Karpas-422 (cell line): ENCODE measurements at places on chromosomes 4 and X.

- no peaks in the 10 kb centered on the region for H3K27me3 ChIP-seq
- no peak overlapping the region for H3K27ac ChIP-seq
Observed at GRCh38 chr4:158446106-158446505, 75.6 kb upstream of the RXFP1 start.

- DNase-seq = no peak
- no peak overlapping the region for H3K27ac ChIP-seq
- H3K27me3 ChIP-seq = no peaks in the 10 kb centered on the region
- H3K4me1 ChIP-seq = no peaks in the 10 kb centered on the region
- no peaks in the 10 kb centered on the region for H3K36me3 ChIP-seq
Observed at GRCh38 chr4:80101071-80101791, 28.2 kb upstream of the ANTXR2 start.

GRCh38 chr4:152626790-152627189, 53.0 kb downstream of the TMEM154 start:
- H3K4me3 ChIP-seq = no peak overlapping the region
- H3K36me3 ChIP-seq = no peaks in the 10 kb centered on the region
- no peak for DNase-seq
- no peaks in the 10 kb centered on the region for H3K27me3 ChIP-seq

- DNase-seq = no peak
- no peaks in the 10 kb centered on the region for H3K4me1 ChIP-seq
- H3K27me3 ChIP-seq = no peaks in the 10 kb centered on the region; the same call in 1 of the 2 replicates
- H3K4me3 ChIP-seq = no peak overlapping the region
- no peaks in the 10 kb centered on the region for H3K36me3 ChIP-seq
- no peak overlapping the region for H3K27ac ChIP-seq
Observed at GRCh38 chrX:31190221-31190975, 118.6 kb upstream of the FTHL17 start.

GRCh38 chr4:73311428-73311827, 52.8 kb upstream of the ANKRD17 start:
- H3K27me3 ChIP-seq = no peaks in the 10 kb centered on the region
- no peaks in the 10 kb centered on the region for H3K36me3 ChIP-seq
- H3K4me3 ChIP-seq = no peak overlapping the region
- peak; percentile 60 for DNase-seq
- H3K27ac ChIP-seq = no peak overlapping the region

GRCh38 chrX:71251466-71251973, 2.4 kb downstream of the ZMYM3 start:
- no peak overlapping the region for H3K27ac ChIP-seq
- H3K27me3 ChIP-seq = no peaks in the 10 kb centered on the region
- H3K4me3 ChIP-seq = no peak overlapping the region
- DNase-seq = no peak
- H3K36me3 ChIP-seq = no peaks in the 10 kb centered on the region

DNA sequence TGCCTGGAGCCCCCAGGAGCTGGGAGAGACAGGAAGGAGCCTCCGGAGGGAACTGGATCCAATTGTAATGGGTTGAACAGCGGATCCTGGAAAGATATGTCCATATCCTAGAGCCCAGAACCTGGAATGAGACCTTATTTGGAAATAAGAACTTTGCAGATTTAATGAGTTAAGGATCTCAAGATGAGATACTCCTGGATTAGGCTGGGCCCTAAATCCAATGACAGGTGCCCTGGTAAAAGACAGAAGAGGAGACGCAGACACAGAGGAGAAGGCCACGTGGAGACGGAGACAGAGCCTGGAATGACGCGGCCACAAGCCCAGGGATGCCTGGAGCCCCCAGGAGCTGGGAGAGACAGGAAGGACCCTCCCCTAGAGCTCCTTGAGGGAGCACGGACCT, 34.1 kb downstream of the P2RY8 start:
- peak overlapping the region; percentile 99 for H3K27ac ChIP-seq
- H3K4me1 ChIP-seq = peaks cover 67% of the 10 kb centered on the region
- DNase-seq = peak; percentile 67
- H3K4me3 ChIP-seq = peak overlapping the region; percentile 11; the same call in 1 of the 2 replicates

DNA sequence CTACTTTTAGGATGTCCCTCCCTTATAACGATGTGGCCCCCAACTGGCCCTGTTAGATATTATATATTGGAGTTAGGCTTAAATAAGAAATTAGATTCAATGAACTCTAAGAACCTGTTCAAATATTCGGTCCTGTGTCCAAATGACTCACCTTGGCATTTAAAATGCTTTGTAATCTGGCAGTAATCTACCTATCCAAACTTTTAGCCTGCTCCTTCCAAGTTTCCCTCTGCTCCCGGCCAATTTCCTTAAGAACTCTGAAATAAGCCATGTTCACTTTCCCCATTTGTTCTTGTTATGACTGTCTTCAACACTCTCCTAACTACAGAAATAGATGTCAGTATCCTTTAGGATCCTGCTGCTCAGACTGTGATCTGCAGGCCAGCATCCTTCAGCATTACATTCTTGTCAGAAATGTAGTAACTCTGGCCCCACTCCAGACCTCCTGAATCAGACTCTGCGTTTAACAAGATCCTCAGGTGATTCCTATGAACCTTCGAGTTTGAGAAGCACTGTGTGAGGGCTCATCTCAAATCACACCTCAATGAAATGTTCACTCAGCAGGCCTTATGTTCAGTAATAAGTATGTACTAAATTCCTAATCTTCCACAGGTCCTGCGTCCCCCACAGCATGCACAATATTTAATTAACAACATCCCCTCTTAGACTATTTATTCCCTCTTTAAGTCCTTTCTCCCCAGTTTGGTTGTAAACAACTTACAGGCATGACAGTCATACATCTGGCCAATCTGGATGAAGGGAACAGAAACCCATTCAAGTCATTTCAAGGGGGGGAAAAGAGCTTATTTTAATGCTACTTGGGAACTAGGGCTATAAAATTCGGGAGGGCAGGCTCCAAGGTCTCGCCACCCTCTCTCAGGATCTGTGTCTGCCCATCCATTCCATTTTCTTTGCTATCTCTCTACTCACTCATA, 3.0 kb downstream of the ATP8A1 start:
- H3K27me3 ChIP-seq = no peaks in the 10 kb centered on the region
- DNase-seq = peak; percentile 40
- H3K36me3 ChIP-seq = no peaks in the 10 kb centered on the region
- H3K27ac ChIP-seq = no peak overlapping the region
- H3K4me1 ChIP-seq = peaks cover 41% of the 10 kb centered on the region

- no peak overlapping the region for H3K27ac ChIP-seq
Observed at GRCh38 chrX:23435108-23435507, 100.5 kb downstream of the PTCHD1 start.

- H3K4me3 ChIP-seq = no peak overlapping the region
- no peak overlapping the region for H3K27ac ChIP-seq
- 0 out of 2 replicates have a peak, but pooled peaks cover 2% of the 10 kb centered on the region for H3K27me3 ChIP-seq
- DNase-seq = no peak
- H3K4me1 ChIP-seq = no peaks in the 10 kb centered on the region
- H3K36me3 ChIP-seq = no peaks in the 10 kb centered on the region
Observed at GRCh38 chr4:101205916-101206315, 141.4 kb downstream of the PPP3CA start.

- H3K36me3 ChIP-seq = no peaks in the 10 kb centered on the region
- DNase-seq = no peak
- no peaks in the 10 kb centered on the region for H3K27me3 ChIP-seq
- no peak overlapping the region for H3K4me3 ChIP-seq
- no peak overlapping the region for H3K27ac ChIP-seq
Observed at GRCh38 chr4:127140306-127140705, 492.5 kb upstream of the INTU start.

- no peaks in the 10 kb centered on the region for H3K4me1 ChIP-seq
- no peak for DNase-seq
- H3K27me3 ChIP-seq = no peaks in the 10 kb centered on the region
Observed at GRCh38 chr4:111530446-111530845, 614.8 kb upstream of the FAM241A start.

DNA sequence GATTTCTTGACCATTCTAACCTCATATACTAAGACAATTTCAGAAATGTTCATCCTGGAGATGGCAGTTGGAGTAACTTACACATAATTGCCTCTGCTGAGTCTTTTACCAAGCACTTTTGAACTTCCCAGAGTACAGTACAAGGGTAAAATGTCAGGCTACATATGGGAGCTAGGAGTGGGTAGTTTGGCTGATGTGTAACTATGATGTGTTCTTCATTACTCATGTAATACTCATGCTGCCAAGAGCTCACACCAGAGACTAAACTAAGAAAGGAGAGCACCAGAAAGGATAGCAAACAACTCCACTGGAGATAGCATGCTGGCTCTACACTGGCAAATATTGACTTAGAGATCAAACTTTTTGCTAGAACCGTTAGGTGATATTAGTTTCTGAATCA, 194.0 kb downstream of the PDGFRA start:
- no peaks in the 10 kb centered on the region for H3K27me3 ChIP-seq
- H3K4me1 ChIP-seq = no peaks in the 10 kb centered on the region
- no peak overlapping the region for H3K27ac ChIP-seq
- no peak overlapping the region for H3K4me3 ChIP-seq
- H3K36me3 ChIP-seq = no peaks in the 10 kb centered on the region

- H3K4me3 ChIP-seq = no peak overlapping the region
- no peak for DNase-seq
- no peaks in the 10 kb centered on the region for H3K27me3 ChIP-seq
- no peak overlapping the region for H3K27ac ChIP-seq
- H3K4me1 ChIP-seq = peaks cover 46% of the 10 kb centered on the region
Observed at GRCh38 chr4:94574616-94575015, 122.9 kb downstream of the PDLIM5 start.

DNA sequence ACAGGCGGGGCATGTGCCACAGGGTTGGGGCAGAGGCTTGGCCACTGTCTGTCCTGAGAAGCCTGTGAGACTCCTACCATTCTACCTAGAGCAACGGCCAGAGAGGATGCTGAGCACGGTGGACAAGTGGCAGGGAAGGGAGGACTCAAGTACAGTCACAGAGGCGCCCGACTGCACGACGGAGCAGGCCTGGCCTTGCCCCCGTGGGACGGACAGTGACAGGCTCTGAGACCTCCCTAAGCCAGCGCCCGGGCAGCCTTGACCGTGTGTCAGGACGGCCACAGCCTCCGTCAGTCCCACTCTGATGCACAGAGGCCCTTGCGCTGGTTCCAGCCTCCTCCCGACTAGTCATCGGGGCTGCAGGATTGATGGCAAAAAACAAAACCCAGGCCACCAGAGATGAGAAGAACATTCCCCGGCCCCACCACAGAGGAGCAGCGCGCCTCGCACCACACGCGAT, 36.7 kb upstream of the MXD4 start:
- H3K27me3 ChIP-seq = no peaks in the 10 kb centered on the region
- no peak overlapping the region for H3K27ac ChIP-seq
- peaks cover 19% of the 10 kb centered on the region for H3K4me1 ChIP-seq
- DNase-seq = no peak
- H3K36me3 ChIP-seq = no peaks in the 10 kb centered on the region

- peaks cover 7% of the 10 kb centered on the region for H3K4me1 ChIP-seq
- H3K4me3 ChIP-seq = no peak overlapping the region
- DNase-seq = no peak
- H3K27me3 ChIP-seq = no peaks in the 10 kb centered on the region
- H3K36me3 ChIP-seq = no peaks in the 10 kb centered on the region
Observed at GRCh38 chr4:102169345-102169744, 175.9 kb downstream of the SLC39A8 start.

DNA sequence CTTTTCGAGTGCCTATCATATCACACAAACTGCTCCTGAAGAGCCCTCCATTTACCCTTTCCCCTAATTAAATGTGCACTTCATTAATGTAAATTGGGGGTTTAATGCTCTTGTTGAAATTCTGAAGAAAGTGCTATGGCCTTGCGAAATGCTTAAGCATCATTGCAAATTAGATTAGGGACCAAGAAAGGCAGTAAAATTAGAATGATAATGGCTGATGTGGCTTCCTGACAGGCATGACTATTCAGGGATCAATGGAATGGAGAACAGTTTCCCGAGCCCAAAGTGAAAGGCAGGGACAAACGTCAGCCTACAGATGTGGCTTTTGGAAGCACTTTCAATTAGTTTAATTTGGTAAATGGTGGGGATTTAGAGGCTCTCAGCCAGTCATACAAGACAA, 120.1 kb downstream of the NKX6-1 start:
- DNase-seq = no peak
- H3K4me3 ChIP-seq = no peak overlapping the region
- H3K4me1 ChIP-seq = no peaks in the 10 kb centered on the region
- H3K27me3 ChIP-seq = no peaks in the 10 kb centered on the region
- no peak overlapping the region for H3K27ac ChIP-seq
- H3K36me3 ChIP-seq = no peaks in the 10 kb centered on the region

GRCh38 chr4:185599553-185600243, 64.4 kb upstream of the PDLIM3 start:
- no peak overlapping the region for H3K27ac ChIP-seq
- peaks cover 3% of the 10 kb centered on the region; the same call in 1 of the 2 replicates for H3K4me1 ChIP-seq
- DNase-seq = no peak
- no peaks in the 10 kb centered on the region for H3K27me3 ChIP-seq
- H3K4me3 ChIP-seq = no peak overlapping the region
